ENCODE measurements at places on chromosomes 4 and X. TPM values are rescaled to one million over a fixed set of nuclear protein-coding genes. Genes with fewer than 3 reads are reported as not detected.

Gene MAGED4B
- 2.9 TPM for total RNA-seq

Gene CENPVL1
- not detected for total RNA-seq

Gene ALAS2
- total RNA-seq, result not detected

Gene AMER1
- total RNA-seq, result 3.3 TPM

Gene QRFPR
- total RNA-seq, result not detected

Gene KIAA0232
- 10.2 TPM for total RNA-seq

Gene GAGE12F
- not detected for total RNA-seq

Gene AADAT
- not detected for total RNA-seq

Gene CXorf49
- not detected for total RNA-seq

Gene MYOZ2
- not detected for total RNA-seq

Measured in activated naive CD4-positive, alpha-beta T cell treated with anti-CD3 and anti-CD28 coated beads, Interleukin-2, amount 50 U/mL, for 72 hours (primary cell).